ENCODE measurements at places on chromosomes 3 and 15.

DNA sequence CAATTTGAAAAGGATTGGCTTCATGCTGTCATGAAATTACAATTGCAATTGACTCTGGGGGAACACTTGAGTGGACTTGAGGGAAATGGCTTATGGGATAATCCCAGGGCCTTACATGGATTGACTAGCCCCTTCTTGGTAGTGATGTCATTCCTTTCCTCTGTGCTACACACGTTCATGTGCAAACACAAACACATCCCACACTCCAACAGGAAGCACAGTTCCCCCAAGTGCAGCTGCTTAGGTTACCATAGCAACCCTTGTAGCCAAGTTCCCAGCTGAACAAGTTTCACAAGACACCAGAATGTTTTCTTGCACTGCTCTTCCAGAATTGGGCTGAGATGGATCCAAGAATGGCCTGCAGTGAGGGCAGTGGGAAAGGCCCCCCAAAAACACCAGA lies 217.0 kb downstream of the ZNF621 start:
- no peaks in the 10 kb centered on the region for H3K27me3 ChIP-seq
- no peak for DNase-seq
- H3K36me3 ChIP-seq: no peaks in the 10 kb centered on the region
- H3K4me3 ChIP-seq: no peak overlapping the region
- H3K4me1 ChIP-seq: peaks cover 3% of the 10 kb centered on the region

- H3K4me3 ChIP-seq: no peak overlapping the region
- H3K27ac ChIP-seq: no peak overlapping the region
- H3K27me3 ChIP-seq: no peaks in the 10 kb centered on the region
- peaks cover 12% of the 10 kb centered on the region for H3K4me1 ChIP-seq
- no peaks in the 10 kb centered on the region for H3K36me3 ChIP-seq
Observed at GRCh38 chr3:45134758-45135521, 11.2 kb downstream of the CDCP1 start.

DNA sequence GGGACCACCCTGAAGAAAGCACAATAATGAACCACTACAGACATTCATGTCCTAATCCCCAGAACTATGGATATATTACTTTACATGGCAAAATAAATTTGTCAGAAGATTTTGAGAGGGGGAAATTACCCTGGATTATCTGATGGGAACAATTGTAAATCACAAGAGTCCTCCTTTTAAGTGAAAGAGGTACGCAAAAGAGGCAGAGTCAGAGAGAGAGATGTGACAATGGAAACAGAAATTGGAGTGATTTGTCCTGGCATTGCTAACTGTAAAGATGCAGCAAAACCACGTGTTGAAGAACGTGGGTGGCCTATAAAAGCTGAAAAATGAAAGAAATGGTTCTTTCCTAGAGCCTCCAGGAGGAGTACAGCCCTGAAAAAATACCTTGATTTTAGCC lies 1121.4 kb upstream of the ALCAM start:
- no peak overlapping the region for H3K27ac ChIP-seq
- H3K4me3 ChIP-seq: no peak overlapping the region
- H3K4me1 ChIP-seq: no peaks in the 10 kb centered on the region
- DNase-seq: no peak
- no peaks in the 10 kb centered on the region for H3K27me3 ChIP-seq

- no peaks in the 10 kb centered on the region for H3K27me3 ChIP-seq
- H3K27ac ChIP-seq: no peak overlapping the region
- H3K4me1 ChIP-seq: peaks cover 2% of the 10 kb centered on the region
- no peak for DNase-seq
- H3K36me3 ChIP-seq: peaks cover 66% of the 10 kb centered on the region
Observed at GRCh38 chr3:48979451-48979850, 10.6 kb upstream of the P4HTM start.

GRCh38 chr3:10160925-10161324 lies 3.8 kb upstream of the IRAK2 start:
- peaks cover 6% of the 10 kb centered on the region for H3K4me1 ChIP-seq
- no peaks in the 10 kb centered on the region for H3K27me3 ChIP-seq
- no peak overlapping the region for H3K4me3 ChIP-seq
- DNase-seq: no peak
- no peaks in the 10 kb centered on the region for H3K36me3 ChIP-seq
- no peak overlapping the region for H3K27ac ChIP-seq

- no peaks in the 10 kb centered on the region for H3K36me3 ChIP-seq
- no peak overlapping the region for H3K27ac ChIP-seq
- no peak overlapping the region for H3K4me3 ChIP-seq
- no peaks in the 10 kb centered on the region for H3K4me1 ChIP-seq
Observed at GRCh38 chr3:130787422-130788068, 40.9 kb upstream of the PIK3R4 start.

DNA sequence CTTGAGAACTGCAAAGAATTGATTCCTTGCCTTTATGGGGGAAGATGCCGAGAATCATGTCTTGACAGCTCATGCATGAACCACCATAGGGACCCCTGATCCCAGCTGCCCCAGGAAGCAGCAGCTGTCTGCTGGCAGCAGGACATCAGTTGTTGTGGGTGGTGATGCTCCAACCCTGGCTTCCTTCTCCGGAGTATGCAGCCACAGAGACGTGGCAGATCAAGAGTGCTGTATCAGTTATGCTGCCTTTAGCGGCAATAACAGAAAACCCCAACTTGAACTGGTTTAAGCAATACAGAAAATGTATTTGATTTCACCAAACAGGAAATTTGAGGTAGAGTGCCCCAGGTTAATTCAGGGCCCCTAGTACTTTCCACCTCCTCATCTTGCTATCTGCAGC lies 92.2 kb upstream of the TNFAIP8L3 start:
- no peak for DNase-seq
- no peaks in the 10 kb centered on the region for H3K36me3 ChIP-seq

GRCh38 chr15:57619746-57620145 lies 28.0 kb downstream of the MYZAP start:
- H3K36me3 ChIP-seq: no peaks in the 10 kb centered on the region
- no peak overlapping the region for H3K27ac ChIP-seq
- no peaks in the 10 kb centered on the region for H3K4me1 ChIP-seq
- no peaks in the 10 kb centered on the region for H3K27me3 ChIP-seq

DNA sequence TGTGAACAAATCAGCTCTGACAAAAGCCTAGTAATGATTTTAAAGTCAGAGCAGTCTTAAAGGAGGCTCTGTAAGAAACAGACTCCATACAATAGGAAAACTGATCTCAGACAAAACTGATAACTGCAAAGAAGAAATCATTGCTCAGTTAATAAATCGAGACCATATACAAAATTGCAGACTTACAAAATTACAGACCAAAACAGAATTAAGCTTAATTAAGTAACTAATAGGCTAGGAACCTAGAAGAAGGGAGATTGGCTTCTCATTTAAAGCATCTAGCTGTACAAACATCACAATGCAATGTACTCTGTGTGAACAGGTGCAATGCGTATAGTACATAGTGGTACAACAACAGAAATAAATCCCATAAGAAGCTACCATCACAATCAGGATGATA lies 46.3 kb downstream of the ZBTB20 start:
- no peak for DNase-seq
- no peaks in the 10 kb centered on the region for H3K36me3 ChIP-seq
- H3K4me1 ChIP-seq: no peaks in the 10 kb centered on the region

DNA sequence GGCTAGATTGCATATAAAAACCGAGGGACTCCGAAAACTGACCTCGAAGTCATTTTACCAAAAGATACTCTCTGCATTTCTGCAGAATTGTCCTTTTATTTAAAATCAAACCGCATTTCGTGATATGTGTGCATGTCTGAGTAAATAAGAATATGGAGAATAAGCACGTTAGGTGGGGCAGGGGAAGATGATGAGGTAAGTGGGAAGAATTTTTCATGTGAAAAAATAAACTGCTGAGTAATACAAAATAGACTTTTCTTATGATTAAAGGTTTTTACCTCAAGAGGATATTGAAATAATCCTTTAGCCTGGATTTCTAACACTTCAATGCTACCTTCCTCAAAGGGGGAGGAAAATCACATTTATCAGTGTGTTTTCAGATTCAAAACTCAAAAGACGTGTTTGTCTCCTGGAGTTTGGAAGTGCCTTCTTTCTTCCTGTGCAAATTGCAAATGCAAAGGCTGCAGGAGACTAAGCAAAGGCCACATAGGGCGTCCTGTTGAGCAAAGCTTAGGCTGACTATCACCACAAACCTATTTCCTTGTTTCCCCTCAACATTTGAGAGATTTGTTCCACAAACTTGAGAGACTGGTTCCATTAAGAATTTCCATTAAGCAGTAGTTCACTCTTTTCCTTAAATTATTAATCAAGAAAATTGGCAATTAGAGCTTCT lies 813.5 kb downstream of the MCTP2 start:
- peaks cover 1% of the 10 kb centered on the region for H3K36me3 ChIP-seq
- DNase-seq: no peak
- H3K4me1 ChIP-seq: no peaks in the 10 kb centered on the region
- H3K27me3 ChIP-seq: no peaks in the 10 kb centered on the region
- H3K4me3 ChIP-seq: no peak overlapping the region
